Urinary bladder (tissue), 4 donors: ENCODE measurements at places on chromosomes 1 and 21. TPM values are rescaled to one million over a fixed set of nuclear protein-coding genes. Genes with fewer than 3 reads are reported as not detected.

The ERICH3 gene
- total RNA-seq: 0.79 TPM

DNA sequence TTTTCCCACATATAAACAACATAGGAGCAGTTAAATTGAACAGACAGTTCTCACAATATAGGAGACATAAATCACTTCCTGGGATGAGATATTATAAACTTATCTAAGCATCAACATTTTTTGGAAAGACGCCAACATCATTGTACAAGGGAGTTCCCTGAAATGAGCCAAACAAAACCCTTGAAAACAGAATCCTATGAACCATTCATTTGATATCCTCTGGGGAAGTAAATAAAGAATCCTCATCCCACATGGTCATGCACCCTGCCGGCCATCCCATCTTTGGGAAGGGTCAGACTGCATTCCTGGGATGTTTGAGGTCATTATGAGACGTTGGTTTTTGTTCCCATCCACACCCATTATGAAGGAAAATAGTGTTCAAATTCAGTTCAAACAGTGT, 111.8 kb upstream of the USP25 start:
- peak; percentile 15 for DNase-seq

DNA sequence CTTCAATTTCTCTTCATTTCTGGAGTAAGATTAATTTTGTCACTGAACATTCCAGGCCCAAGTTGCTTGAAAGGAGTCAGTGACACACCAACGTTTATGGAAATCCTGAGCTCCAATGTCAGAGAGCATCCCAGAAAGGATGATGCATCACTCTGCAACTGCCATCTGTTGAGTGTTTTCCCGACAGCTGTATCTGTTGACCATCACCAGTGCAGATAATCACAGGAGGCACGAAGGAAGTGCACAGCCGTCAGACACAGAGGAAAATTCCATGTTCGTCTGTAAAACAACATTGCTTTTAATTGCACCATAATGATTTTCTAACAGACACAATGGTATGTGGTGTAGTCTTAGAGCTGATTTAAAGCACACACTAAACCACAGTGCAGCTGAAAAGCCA, 376.7 kb upstream of the ADGRL2 start:
- no peak for DNase-seq

- no peak for DNase-seq
Measured at GRCh38 chr1:5948681-5949005, 43.6 kb downstream of the NPHP4 start.

DNA sequence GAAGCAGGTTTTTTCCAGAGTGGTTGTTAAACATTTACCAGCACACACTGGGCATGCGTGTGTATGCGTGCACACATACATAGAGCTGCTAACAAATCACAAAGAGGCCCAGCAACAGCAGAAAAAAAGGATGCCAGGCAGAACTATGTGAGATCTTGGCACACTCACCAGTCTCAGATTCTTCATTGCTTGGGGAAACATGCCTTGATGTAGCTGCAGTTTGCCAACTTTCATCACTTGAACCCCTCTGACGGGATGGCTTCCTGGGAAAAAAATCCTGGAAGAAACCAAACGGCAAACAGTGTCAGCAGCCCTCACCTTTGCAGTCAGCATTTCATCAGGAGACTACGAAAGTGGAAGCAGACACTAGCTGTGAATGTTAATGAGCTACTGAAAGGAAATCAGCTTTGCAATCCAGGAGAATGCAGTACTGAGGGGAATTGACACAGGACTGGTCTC, 609.1 kb downstream of the KIF26B start:
- no peak for DNase-seq
